Erythroblast (primary cell): ENCODE measurements at places on chromosomes 11 and 22.
A peak's percentile ranks its signal among the peaks of the same experiment; 100 is the strongest.

- DNase-seq = no peak
Measured at GRCh38 chr11:90646706-90647105, 423.9 kb upstream of the CHORDC1 start.

DNA sequence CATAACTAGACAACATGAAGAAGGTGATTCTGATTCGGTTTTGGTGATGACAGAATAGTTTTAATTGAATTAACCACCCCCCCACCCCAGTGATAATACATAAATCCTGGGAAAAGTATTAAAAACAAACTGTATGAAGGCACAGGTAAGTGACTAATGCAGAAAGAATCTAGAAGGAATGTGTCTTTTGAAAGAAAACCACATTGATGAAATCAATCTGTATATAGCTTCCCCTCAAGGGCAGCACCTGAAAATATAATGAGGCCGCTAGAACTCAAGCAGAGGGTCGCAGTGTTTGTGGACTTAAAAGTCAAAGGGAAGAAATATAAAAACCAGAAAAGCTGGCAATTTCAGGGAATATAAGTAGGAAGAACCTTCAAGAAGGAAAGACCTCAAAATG, 580.5 kb upstream of the CHORDC1 start:
- no peak for DNase-seq

- DNase-seq = no peak
Measured at GRCh38 chr22:31141551-31141950, 1.2 kb upstream of the PLA2G3 start.

DNA sequence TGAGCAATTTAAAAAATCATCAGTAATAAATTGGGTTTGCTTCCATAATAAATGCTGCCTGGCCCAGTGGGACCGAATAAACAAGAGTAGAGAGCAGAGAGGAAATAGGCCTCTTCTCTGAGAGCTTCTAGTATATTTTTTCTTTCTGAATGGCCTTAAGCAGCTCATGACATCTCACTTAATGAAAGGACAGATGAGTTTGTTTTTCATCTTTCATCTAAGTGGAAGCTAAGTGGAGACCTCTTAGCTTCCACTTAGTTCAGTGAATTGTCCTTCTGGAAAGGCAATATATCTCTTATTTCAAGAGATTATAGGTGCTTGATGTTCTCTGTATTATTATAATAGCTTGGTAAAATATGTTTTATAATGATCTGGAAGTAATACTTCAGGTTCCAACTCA, 245.9 kb upstream of the ANO3 start:
- no peak for DNase-seq

DNA sequence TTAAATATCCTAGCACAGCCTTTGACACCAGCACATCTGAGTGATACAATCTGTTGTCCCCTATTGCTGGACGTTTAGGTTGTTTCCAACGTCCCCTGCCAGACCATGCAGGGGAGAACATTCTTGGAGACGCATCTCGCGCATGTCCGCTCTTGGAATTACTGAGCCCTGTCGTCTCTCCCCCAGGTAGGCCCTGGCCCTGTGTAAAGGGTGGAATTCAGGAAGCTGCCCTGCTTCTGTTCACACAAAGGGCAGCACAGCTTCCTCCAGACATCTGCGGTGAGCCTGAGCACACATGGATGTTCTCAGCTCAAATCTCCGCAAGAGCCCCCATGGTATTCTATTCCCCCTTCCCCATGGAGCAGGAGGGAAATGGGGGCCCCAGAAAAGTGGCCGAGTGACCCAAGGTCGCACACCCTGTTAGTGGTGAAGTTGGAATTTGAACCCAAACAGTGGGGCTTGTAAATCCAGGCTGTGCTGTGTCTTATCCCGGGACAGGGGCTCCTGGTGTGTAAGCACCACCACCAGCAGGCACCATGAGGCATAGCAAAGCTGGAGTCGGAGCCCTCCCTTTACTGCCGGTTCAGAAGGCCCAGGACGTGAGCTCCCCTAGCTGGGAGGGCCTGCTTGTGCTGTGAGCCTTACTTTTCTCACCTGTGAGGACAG, 5.0 kb upstream of the FGF19 start:
- DNase-seq = no peak

- no peak for DNase-seq
Measured at GRCh38 chr11:123584737-123585136, 69.7 kb downstream of the SCN3B start.

- no peak for DNase-seq
Measured at GRCh38 chr22:19290400-19291217, 910 bp downstream of the CLTCL1 start.

DNA sequence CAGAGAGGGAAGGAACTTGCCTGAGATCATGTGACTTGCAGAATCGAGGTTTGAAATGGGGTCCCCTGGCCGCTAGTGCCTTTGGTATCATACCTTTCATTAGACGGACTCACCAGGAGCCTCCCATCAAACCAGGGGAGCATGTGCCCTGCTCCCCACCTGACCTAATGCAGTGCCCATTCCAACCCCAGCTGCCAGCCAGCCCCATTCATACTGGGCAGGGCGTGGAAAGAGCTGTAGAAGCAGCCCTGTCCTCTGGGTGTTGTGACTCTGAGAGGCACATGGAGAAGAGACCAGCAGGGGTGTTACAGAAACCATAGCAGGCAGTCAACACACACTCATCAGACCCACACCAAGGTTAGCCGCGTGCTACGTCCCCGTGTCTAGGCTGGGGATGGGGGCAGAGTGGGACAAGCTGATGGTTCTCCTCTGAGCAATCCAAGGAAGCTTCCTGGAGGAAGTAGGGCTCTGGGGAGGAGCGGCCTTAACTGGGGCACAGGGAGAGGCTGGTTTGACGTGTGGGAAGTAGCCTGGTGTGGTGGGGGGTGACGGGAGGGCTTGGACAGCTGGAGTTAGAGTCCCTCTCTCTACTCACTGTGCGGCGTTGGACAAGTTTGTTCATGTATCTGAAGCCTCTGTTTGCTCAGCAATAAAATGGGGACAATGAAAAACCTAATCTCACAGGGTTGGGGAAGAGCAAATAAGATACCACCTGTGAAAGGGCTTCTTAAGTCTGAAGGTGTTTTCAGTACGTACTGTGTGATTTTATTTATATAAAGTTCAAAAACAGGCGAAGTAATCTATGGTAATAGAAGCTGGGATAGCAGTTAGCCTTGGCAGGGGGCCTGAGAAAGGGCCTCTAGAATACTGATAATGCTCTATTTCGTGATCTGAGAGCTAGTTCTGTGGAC, 14.0 kb downstream of the GRIK4 start:
- no peak for DNase-seq

- DNase-seq = peak; percentile 38
Measured at GRCh38 chr11:25981998-25982397, 349.9 kb upstream of the ANO3 start.

DNA sequence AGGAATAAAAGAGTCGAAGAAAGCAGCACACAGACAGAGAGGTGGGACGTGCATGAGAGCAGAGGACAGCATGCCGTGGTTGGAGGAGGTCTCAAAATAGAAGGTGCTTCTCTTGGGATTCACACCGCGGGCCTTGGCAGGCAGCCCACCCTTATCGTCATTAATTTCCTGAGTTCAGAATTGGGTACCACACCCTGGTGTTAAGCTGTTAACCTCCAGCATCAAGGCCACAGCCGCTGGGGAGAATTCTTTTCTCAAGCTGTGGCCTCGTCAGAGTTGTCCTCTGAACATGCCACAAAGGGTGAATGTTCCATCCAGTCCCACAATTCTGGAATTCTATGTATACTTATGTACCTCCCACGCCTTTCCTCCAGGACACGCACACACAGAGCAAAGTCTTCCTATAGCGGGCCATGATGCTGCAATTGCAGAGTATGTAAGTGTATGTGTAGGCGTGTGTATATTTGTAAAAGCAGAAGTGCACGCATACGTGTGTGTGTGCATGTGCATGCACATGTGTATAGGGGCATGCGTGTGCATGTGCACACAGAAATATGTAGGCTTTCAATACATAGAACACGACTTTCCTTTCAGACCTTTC, 39.0 kb downstream of the ADAMTS8 start:
- DNase-seq = no peak

DNA sequence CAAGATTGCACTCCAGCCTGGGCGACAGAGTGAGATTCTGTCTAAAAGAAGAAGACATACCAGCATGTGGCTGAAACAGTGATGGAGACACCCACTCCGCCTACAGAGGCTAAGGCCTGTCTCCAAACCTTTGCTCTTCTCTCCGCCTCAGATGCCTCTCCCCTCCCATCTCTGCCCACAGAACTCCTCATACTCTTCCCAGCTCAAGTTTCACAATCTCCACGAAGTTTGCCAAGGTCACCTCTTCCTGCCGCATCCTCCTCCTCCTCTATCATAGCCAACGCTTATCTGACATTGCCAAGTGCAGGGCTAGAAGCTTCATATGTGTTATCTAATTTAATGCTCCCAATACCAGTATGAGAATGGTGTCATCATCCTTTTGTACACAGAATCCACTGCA, 25.9 kb upstream of the FBLN1 start:
- no peak for DNase-seq
